ENCODE measurements at places on chromosomes 1 and 21. TPM values are rescaled to one million over a fixed set of nuclear protein-coding genes. Genes with fewer than 3 reads are reported as not detected.

DNA sequence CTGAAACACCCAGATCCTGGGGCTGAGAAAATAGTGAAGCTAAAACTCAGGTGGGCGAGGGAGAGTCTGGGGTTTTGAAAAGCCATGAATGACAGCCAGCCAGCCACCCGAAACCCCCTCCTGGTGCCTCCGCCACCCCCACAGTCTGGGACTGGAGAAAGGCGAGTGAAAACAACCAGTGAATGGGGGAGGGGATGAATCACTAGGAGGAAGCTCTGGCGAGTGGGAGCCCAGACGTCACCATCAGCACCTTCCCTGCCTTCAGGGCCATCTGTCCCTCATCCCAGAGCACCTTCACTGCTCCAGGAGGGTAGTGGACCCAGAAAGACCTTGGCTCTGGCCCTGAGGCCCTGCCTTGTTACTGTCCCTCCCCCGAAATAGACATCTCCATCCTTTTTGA, 9.2 kb downstream of the RORC start:
- no peak for DNase-seq

GRCh38 chr1:90591970-90592356, 125.1 kb downstream of the BARHL2 start:
- DNase-seq = no peak

DNA sequence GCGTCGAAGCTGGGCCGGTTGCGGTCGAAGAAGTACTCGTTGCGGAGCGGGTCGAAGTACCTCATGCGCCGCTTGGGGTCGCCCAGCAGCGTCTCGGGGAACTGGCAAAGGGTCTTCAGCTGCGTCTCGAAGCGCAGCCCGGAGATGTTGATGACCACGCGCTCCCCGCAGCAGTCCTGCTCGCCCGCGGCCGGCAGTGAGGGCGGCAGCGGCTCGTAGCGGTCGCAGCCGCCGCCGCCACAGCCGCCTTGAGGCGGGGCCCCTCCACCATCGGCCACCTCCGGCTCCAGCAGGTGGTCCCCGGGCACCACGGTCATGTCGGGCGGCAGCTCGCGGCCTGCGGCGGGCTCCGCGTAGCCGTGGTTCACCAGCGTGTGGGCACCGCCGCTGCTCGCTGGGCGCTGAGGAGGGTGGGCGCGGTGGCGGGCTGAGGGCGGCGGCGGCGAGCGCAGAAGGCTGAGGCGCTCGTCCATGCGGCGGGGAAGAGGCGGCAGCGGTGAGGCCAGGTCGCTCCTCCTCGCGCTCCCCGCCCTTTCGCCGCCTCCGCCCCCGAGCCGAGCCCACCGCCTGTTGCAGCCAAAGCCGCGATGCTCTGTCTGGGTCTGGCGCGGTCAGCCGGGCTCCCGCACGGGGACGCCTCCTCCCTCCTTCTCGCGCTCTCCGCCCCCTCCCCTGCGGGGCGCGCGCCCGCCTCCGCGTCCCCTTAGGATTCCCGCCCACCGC, at the start of gene KCNA3:
TSS of gene KCNA3 (minus strand) at position 604 of the 723 bp plus-strand sequence. CDS start at position 473, 131 bp downstream.
- no peak for DNase-seq

DNA sequence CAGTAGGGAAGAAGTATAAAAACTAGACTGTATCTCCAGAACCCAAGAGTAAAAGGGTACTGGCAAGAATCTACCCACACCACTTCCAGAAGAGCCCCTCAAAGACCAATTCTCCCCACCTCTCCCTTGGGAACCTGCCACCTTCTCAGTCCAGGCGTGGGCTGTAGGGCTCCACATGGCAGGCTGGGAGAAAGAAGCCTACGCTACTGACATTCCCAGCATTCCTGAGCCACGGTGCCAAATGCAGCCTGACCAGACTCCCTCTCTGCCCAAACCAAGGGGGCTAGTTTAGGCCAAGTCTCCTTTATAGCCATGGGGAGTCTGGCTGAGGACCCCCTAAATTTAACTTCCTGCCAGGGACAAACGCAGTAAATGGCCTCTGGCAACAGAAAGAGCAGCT, 2.0 kb downstream of the UBE2Q1 start:
- DNase-seq = no peak

GRCh38 chr1:23196627-23197328, 20.5 kb downstream of the HTR1D start:
- DNase-seq = no peak

DNA sequence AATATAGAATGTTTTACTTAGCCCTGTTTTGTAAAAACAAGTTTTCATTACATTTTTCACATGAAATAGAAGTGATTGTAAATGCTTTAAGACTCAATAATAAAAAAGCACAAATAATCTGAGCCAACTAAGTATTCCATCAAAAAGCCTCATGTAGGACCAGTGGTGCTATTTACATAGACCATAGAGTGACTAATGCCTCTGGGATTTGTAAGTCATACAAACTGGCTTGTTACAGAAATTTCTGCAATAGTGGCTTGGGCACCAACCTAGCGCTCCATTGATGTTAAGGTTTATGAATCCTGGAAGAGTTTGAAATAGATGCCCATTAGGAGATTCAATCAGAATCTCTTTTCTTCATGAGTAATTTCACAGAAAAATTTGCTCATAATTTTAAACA, 31.9 kb downstream of the ZMYM1 start:
- no peak for DNase-seq

- DNase-seq = peak; percentile 24
Measured at GRCh38 chr1:167617153-167618147, 12.6 kb upstream of the RCSD1 start.

DNA sequence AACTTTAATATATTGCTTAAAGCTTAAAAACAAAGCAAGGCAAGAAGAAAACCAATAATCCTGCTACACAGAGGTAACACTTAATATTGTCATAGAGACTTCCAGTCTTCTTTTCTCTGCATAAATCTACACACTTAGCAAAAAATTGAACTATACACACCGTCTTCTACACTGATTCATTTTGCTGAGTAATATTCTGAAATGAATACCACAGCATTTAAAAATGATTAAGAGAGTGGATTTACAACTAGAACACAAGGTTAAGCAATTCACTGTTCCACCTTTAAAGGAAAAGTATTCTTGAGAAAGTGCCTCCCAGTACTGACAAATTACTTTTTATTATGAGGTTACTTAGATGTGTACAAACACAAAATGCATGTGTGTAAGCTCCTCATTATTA, 22.2 kb upstream of the ITPKB start:
- no peak for DNase-seq

DNA sequence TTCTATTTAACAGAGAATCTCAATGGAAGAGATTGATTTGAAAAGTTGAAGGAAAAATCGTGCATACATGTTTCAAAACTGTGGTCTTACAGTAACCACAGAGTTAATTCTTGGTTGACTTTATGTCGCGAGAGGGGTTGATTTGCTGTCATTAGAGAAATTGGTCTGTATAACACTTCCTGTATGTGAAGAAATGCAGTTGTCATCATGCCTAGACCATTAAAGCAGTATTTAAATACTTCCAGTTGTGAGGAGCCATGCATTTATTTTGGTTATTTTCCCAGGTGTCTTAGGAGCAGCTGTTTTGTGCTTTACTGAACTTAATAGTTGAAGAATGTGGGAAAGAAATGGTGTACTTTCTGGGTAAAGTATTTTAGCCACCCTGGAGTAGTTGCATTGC, 76.2 kb downstream of the NFIA start:
- DNase-seq = no peak

GRCh38 chr1:161175771-161176453, 1.4 kb downstream of the B4GALT3 start:
- no peak for DNase-seq

- no peak for DNase-seq
Measured at GRCh38 chr1:65198096-65198495, 50.1 kb downstream of the AK4 start.

GRCh38 chr1:235783148-235783776, 83.4 kb downstream of the LYST start:
- no peak for DNase-seq

DNA sequence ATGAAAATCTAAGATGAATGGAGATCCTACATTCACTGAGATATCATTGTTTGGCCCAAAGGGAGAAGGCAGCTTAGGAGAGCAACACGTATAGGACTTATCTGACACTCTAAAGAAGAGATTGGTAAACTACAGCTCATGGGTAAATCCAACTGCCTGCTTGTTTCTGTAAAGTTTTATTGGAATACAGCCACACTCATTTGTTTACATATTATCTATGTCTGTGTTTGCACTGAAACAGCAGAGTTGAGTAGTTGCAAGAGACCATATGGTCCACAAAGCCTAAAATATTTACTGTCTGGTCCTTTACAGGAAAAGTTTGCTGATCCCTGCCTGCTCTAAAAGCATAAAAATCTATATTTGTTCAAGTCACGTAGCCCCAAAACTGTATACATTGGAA, 14.3 kb upstream of the LRRC53 start:
- DNase-seq = no peak

DNA sequence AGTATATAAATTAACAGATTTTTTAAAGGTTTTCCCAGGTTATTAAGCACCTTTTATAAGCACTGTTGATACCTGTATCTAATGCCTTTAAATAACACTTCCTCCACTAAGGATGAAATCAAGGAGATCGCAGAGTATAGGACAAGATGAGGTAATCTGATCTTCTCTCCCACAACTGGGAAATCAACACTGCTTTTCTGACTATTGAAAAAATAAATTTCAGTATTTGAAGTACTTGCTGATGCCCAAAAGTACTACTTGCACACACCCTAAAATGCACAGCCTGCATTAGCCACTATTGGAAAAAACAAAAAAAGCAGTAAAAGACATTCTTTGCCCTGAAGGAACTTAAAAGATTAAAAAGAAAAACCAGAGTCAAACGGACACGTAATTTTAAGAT, 48.6 kb downstream of the PUM1 start:
- DNase-seq = no peak

- DNase-seq = no peak
Measured at GRCh38 chr1:200362421-200362820, 47.4 kb downstream of the ZNF281 start.

GRCh38 chr21:31520561-31521098, 138.9 kb upstream of the SOD1 start:
- no peak for DNase-seq

GRCh38 chr1:203308923-203309331, 3.6 kb downstream of the BTG2 start:
- DNase-seq = no peak

GRCh38 chr21:35190201-35190701, 141.1 kb upstream of the RUNX1 start:
- no peak for DNase-seq

DNA sequence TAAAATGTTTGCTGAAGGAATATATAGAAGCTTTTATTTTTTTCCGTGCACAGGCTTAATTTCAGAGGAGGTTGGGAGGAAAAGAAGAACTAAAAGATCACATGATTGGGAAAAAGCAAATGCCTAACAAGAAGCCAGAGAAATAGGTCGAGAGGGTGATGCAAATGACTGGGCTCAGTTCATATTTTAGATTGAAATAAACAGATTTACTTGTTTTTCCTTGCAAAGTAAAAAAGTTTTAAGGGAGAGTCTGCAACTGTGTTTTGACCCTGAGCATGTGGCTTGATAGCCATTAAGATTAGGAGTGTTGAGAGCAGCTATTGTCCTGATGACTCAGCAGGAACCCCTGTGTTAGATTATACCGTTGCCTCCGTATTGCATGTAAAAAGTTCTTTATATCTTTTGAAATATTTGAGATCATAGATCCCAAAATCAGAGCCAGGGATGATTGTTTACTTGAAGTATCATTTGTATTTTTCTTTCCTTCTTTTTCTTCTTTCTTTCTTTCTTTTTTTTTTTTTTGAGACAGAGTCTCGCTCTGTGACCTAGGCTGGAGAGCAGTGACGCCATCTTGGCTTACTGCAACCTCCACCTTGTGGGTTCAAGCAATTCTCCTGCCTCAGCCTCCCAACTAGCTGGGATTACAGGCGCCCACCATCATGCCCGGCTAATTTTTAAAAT, 20.2 kb downstream of the CLIC4 start:
- no peak for DNase-seq

GRCh38 chr1:17752356-17752755, 2.8 kb upstream of the ACTL8 start:
- DNase-seq = no peak

DNA sequence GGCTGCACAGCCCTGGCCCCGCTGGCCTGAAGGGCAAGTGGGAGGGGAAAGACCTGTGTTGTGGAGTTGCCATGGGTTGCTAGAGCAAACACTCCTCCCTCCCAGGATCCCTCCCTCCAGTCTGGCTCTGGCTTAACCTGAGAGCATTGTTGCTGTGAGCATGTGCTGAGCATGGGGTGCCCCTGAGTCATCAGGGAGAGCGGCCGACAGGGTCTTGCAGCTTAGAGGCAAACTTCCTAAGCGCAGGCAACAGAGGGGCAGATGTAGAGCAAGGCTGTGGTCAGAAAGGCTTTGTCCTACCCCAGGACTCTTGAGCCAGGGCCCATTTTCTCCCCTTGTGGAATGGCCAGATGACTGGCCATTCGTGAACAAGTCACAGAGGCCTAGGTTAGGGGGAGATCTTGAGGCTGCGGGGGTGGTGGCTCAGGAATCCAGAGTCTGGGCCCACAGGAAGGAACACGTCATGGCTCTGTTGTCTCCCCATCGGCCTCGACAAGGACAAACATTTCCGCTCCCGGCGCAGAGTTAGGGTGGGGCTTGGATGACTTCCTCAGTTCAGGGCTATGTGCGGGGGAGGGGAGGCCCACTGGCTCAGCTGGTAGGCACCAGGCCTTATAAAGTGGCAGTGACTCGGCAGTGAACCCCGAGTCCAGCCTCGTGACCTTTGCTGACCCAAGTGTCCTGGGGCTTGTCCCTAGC, 362 bp upstream of the DYNLT4 start:
- peak; percentile 90 for DNase-seq

GRCh38 chr1:52904927-52905698, 16.4 kb downstream of the ECHDC2 start:
- DNase-seq = no peak

- DNase-seq = no peak
Measured at GRCh38 chr1:184494929-184495328, 108.1 kb downstream of the C1orf21 start.

DNA sequence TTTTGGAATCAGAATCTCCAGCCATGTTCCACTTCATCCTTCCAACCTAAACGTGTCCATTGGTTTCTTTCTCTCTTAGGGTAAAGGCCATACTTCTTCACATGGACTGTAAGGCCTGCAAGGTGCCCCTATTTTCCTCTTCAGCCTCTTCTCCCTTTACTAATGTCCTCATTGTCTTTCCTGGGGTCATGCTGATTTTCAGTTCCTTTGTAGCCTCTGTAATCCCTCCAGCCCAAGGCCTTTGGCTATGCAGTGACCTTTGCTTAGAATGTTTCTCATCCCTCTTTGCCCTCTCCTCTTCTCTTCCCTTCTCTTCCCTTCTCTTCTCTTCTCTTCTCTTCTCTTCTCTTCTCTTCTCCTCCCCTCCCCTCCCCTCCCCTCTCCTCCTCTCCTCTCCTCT, 112.5 kb downstream of the SPATA46 start:
- no peak for DNase-seq

GRCh38 chr1:186605762-186606350, 74.4 kb downstream of the PTGS2 start:
- peak; percentile 1 for DNase-seq

GRCh38 chr1:147243228-147243685, 773 bp downstream of the CHD1L start:
- DNase-seq = no peak

The FAM151A gene
- 0.91 TPM for polyA plus RNA-seq

The CYB5RL gene
- 7.6 TPM for polyA plus RNA-seq

The RHD gene
- polyA plus RNA-seq = 3.8 TPM

The NOS1AP gene
- 8.9 TPM for polyA plus RNA-seq

The SNAPIN gene
- 59.5 TPM for polyA plus RNA-seq

The TRIM45 gene
- polyA plus RNA-seq = 29.2 TPM

The COL6A2 gene
- 1,137 TPM for polyA plus RNA-seq

The C1orf210 gene
- 23.3 TPM for polyA plus RNA-seq

The WDR47 gene
- 13.5 TPM for polyA plus RNA-seq

The VPS26C gene
- 30.2 TPM for polyA plus RNA-seq

The CA6 gene
- not detected for polyA plus RNA-seq

The APOBEC4 gene
- not detected for polyA plus RNA-seq

The CNR2 gene
- polyA plus RNA-seq = 0.07 TPM

The NECAP2 gene
- 70.4 TPM for polyA plus RNA-seq

Data from left renal pelvis (tissue), 4 donors.